ENCODE measurements at places on chromosomes 2 and 18.

DNA sequence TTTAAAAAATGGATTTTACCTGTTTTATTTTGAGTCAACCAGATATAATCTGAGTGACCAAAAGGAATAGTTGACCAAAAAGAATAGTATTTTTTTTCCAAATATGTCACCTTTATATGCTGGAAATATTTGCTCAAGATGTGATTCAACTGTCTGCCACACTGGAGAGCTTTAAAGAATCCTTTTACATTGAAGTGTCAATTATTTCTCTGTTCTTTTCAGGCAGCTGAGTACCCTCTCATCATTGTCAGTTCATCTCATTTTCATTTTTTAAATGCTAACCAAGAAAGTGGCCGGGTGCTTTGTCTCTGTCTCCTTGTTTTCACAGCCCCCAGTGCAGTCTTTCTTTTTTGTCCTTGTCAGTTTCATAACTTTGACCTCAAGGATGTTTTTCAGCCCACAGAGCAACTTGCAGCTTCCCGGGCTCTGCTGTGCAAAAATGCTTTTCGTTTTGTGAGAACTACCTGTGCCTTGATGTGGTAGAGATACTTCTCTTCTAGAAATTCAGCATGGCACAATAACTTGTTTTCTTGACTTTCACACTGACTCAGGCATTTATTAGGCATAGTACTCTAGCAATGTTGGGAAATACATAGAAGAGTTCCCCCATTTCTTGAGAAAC lies 23.4 kb upstream of the CERS6 start:
- DNase-seq, result no peak

- no peak for DNase-seq
Measured at GRCh38 chr2:104568247-104568646, 285.7 kb upstream of the POU3F3 start.

DNA sequence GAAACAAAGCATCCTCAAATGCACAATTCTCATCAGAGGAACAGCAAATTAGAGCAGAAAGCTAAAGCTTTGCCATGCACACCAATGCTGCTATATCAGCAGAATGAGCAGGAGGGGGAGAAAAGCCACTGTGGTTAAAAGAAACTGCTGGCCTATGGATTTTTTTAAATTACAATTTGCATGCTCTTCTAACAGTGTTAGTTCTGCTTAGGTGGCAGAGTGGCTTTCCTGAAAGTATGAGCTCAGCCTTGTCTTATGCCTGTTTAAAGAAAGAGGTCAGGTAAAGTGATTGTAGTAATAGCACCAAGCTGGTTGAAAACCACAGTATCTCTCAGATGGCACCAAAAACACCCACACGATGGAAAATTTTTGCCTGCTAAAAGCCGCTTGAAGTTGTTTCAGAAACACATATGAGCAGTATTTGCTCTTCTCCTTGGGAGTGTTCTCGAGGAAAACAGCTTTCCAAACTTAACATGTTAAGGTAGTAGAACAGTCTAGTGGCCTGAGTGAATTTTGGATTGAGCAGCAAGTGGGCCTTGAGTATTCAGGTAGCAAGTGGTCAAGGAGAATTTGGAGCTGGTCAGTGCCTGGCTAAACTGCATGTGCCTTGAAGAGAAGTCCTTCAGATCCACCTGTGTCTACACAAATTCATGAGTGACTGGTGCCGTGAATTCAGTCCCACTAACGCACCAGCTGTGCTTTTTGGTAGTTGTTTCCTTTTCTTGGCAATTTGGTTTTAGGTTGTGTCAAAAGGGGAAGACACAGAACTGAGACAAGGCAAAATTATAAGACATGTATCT lies 19.6 kb upstream of the NDUFV2 start:
- no peak for DNase-seq

DNA sequence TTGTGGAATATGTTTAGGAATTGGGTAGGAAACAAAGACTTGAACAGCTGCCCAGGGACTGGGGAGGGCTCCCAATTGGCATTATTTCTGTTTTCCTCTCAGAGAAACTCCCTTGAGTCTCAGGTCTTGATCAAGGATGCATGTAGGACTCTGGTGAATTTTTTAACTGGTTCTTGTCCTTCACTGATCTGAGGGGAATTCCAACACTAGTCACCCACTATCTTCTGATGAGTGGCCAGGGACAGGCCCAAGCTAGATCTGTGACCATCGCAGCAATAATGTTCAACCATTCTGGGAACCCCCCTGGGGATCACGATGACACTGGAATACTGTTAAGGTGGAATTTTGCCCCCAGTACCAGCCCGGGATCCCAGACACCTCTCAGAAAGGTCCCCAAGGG lies 132.0 kb downstream of the SH3BP4 start:
- no peak for DNase-seq

DNA sequence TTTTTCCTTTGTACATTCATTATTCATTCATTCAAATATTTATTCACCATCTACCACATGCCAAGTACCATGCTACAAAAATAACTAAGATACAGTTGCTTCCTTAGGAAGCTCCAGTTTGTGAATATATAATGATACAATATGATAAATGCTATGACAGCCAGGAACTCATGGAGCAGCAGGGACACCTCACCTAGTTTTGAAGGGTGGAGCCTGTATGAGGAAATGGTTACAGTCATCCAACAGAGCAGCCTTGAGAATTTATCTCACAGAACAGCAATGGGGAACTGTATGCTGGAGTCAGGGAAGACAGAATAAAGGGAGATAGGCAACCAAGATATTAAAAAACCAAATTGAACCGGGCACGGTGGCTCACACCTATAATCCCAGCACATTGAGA lies 124.0 kb downstream of the OSBPL1A start:
- DNase-seq, result no peak

- DNase-seq, result no peak
Measured at GRCh38 chr18:40577981-40578365, 1377.1 kb upstream of the PIK3C3 start.

GRCh38 chr2:179751163-179751809 lies 110.1 kb downstream of the ZNF385B start:
- no peak for DNase-seq

DNA sequence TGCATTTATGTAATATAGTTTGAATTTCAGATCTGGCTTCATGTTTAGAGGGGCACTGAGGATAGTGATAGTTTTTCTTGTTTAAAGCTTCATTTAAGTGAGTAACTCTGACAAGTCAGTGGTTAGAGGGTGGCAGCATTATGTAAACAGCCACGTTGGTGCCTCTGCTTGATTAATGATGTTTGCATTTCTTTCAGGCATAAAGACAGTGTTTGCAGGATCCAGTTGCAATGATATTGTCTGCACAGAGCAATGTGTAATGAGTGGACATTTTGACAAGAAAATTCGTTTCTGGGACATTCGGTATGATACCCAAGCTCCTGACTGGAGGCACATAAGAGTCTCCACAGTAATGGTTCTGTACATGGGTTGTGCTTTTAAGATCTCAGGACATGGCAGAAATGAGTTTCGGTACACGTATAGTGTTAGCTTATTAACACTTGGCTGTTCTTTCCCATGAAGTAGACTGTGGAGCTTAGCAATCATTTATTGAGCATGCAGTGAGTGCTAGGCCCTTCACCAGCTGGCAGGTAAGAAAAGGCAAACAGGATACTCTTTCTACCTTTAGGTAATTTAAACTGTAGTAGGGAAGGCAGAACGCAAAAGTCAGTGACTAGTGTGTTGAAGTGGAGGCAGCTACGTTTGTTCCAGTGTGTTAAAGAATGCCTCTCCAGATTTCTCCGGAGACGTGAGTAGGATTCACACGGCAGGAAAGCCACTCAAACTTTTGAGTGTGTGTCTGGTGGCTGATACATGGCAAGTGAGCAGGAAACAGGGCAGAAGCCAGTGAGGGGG lies 17.4 kb upstream of the SAG start:
- no peak for DNase-seq

DNA sequence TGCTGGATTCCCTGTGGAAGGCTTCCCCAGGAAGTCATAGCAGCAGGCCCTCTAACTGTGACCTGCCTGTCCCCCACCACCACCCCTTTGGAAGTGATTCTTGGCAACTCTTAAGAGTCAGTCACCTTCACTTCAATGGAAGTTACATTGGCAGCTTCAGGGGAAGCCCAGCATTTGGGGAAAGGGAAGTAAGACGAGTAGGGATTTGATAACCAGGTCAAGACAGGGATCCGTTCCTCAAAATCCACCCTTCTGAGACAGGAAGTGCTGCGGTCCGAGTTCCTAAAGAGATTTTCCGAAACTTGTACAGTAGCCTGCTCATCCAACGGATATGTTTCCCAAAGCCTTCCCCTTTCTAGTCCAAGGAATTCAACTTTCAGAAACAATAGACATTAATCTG lies 54.2 kb downstream of the MRPL35 start:
- DNase-seq, result no peak

DNA sequence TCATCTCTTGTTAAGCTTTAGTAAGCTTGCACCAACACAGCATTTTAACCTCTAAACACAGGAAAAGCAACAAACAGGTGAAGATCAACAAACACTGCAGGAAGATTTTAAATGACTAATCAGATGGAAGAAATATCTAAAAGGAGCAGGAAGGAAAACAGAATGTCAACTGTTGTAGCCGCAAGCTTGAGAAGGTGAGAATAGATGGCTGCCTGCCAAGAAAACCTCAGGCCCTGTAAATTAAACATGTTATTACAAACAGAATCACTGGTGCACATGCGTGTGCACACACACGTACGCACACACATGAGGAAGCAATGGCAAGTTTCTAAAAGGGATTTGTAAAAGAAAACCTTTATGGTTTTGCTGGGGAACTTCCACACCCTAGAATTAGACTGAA lies 257.8 kb upstream of the GALNT5 start:
- no peak for DNase-seq

GRCh38 chr18:48989304-48990303 lies 38.8 kb upstream of the SMAD7 start:
- no peak for DNase-seq

DNA sequence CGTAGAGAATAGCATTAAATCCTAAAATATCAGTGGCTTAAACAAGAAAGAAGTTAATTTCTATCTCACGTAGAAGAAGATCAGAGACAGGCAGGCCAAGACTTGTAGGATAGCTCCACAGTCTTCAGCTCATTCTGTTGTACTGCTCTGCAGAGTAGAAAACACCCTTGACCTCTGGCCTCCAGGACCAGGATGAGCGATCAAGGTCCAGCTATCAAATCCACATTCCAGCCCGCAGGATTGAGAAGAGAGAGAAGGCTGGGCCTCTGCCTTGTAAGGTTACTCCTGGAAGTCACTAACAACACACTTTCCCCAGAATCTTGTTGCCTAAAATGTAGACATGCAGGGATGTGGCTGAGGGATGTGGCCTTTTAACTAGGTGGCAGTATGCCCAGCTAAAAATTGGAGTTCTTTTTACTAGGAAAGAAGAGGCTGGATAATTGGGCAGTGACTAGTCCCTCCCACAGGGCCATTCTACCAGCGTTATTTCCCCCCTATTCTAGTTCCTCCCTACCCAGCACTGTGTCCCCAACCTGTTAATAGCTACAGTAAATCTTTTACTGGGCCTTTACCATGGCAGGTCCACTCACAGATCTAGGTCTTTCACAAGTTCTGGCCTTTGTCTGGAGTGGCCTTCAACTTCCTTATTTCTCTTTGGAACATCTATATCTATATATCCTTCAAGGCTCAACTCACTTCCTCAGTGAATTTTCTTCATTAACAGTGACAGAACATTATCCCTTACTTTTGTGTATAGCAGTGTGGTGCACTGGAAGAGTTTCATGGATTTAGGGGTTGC lies 165.0 kb downstream of the DIS3L2 start:
- no peak for DNase-seq

DNA sequence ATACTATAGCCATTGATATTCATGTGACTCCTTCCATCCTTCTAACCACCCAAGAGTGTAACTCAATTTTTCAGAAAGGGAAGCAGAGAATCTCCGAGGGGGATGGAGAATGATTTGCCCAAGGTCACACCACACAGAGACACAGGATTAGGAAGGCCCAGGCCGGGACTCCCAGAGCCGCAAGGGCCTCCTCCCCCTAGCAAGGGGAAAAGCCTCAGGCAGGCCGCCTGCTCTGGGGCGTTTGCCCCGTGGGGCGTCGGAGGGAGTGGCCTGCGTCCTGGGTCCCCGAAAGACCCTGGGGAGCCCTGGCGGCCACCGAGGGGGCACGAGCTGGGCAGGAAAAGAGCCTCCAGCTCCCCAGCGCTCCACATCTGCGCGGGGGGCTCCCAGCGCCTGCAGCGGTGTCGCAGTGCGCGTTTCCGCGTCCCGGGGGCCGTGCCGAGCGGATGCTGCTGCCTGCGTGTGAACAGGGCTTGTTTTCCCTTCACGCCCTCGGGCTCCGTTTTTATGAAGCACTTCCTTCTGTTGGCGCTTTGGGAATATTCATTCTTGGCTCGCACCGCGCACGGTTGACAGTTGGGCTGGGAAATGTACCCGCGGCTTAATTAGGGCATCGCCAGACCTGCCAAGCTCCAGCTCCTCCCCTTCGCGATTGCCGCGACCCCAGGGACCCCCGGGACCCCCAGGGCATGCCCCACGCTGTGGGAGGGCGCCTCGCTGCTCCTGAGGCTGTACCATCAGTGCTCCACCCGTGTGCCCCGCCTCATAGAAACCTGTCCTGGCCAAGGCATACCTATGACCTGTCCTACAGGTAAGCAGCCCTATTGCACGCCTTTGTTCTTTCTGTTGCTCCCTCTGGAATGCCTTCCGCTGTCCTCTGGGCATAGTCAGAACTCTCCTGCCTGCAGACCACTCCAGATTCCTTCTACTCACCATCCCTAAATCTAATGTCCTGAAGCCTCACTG lies 158.9 kb upstream of the GLI2 start:
- DNase-seq, result no peak

DNA sequence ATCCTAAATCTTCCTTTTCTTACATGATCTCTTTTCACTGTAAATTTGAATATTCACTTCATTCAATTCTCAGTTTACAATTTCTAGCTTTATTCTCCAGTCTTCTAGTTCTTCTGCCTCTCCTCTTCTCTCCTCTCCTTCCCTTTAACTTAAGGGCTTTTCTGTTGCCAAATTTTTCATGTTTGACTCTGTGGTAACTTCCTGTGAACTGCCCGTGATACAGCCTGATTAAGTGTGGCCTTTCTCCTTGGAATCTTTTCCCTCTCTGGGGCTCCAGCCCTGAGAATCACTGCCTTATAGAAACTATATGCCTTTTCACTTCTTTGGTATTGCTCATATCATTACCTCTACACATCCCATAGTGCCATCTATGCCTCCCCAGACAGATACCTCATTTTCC lies 1923.8 kb upstream of the CELF4 start:
- DNase-seq, result no peak

- DNase-seq, result no peak
Measured at GRCh38 chr18:79354350-79354749, 41.4 kb upstream of the NFATC1 start.

DNA sequence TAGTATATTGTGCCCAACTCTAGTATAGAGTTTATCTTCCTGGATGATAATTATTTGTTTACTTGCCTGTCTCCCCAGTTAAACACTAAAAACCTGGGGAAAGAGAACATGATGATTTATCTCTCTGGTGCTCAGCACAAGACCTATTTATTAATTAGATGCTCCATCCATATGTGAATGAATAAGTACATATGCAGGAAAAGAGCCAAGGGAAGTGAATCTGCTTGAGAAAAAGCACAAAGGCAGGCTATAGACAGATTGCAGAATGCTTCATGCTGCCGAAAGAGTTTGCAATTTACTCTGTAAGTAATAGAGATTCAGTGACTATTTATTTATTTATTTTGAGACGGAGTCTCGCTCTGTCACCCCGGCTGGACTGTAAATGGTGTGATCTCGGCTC lies 37.3 kb upstream of the MFF start:
- DNase-seq, result no peak

- DNase-seq, result no peak
Measured at GRCh38 chr2:173734797-173735196, 230.4 kb downstream of the SP3 start.

- DNase-seq, result no peak
Measured at GRCh38 chr2:85635636-85636035, 19.6 kb downstream of the USP39 start.

GRCh38 chr2:53053937-53054336 lies 713.7 kb upstream of the CHAC2 start:
- no peak for DNase-seq
